ENCODE measurements at places on chromosomes 16 and 17.

- no peak for DNase-seq
Observed at GRCh38 chr17:5473906-5474305, 5.1 kb upstream of the DHX33 start.

GRCh38 chr16:66425651-66426050 lies 1.4 kb upstream of the BEAN1 start:
- no peak for DNase-seq

GRCh38 chr17:58156839-58157803 lies 8.9 kb downstream of the OR4D1 start:
- peak; percentile 3 for DNase-seq

DNA sequence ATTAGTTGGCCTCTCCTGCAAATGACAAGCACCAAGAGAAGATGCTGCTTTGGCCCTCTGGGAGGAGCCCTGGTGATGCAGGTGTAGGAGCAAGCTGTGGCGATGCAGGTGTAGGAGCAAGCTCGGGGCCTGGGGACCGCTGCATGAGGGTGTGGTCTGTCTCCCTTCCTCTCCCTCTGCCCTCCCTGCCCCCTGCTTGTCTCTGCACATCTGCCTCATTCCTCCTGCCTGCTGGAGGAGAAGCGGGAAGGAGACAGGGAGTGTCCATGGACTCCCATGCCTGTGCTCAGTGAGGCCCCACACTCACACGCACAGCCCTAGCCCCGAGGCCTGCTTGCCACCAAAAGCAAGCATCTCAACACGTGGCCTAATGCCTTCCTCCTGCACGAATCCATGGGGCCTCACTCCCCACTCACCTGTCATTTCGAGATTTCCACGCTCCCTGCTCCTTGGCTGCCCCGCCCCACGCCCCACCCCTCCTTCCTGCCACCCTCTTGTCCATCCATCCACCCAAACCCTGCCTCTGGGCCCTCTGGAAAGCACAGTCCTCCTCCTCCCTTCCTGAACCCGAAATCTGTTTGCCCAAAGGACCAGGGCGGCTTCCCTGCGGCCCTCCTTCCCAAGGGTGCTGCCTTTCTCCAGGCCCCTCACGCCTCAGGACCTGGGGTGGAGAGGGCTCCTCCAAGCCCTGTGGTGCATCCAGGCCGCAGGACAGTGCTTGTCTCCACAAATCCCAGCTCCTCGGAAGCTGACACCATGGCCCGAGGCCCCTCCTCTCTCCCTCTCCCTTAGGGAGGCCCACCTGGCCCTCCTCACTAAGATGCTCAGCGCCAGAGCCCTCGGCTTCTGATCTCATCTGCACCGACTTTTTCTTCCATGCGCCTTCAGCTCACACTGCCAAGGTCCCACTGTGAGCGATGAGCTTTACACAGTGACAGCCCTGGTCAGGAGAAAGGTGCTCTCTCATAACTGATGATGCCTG lies 11.8 kb upstream of the ALDH3A1 start:
- DNase-seq = no peak

- no peak for DNase-seq
Observed at GRCh38 chr17:76593959-76594358, 8.3 kb upstream of the ST6GALNAC2 start.

- DNase-seq = no peak
Observed at GRCh38 chr16:58160855-58161254, 31.7 kb upstream of the CFAP20 start.

- peak; percentile 33 for DNase-seq
Observed at GRCh38 chr16:11386791-11387546, 41.7 kb downstream of the RMI2 start.

- DNase-seq = peak; percentile 82
Observed at GRCh38 chr17:7308625-7309433, 1.4 kb downstream of the EIF5A start.

DNA sequence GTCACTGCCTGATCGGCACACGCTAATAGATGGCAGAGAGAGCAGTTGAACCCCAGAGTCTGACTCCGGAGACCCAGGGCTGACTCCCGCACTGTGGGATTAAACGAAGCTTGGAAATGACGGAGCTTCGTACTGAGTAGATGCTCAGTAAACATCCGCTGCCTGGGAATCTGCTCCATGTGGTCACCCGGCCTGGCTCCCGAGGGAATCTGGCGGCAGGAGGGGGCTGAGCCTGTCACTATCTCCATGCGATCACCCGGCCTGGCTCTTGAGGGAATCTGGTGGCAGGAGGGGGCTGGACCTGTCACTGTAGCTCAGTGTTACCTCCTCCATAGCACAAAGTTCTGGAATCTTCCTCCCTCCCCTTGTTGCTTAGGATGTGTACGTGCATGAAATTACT lies 139.7 kb upstream of the CIBAR2 start:
- DNase-seq = no peak

DNA sequence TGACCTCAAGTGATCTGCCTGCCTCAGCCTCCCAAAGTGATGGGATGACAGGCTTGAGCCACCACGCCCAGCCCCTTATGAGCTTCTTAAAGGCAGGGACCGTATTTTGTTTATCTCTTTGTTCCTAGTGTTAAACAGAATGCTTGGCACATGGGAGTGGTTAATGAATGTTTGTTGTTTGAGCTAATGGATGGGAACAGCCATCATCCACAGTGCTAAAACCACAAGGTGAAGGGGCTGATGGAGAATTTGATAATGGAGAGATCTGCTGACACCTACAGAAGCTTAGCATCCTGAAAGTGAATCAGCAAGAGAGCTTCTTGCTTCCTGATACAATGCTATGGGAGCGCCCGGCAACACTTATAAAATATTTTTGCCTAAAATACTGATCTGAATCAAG lies 8.6 kb upstream of the CDH1 start:
- DNase-seq = no peak

DNA sequence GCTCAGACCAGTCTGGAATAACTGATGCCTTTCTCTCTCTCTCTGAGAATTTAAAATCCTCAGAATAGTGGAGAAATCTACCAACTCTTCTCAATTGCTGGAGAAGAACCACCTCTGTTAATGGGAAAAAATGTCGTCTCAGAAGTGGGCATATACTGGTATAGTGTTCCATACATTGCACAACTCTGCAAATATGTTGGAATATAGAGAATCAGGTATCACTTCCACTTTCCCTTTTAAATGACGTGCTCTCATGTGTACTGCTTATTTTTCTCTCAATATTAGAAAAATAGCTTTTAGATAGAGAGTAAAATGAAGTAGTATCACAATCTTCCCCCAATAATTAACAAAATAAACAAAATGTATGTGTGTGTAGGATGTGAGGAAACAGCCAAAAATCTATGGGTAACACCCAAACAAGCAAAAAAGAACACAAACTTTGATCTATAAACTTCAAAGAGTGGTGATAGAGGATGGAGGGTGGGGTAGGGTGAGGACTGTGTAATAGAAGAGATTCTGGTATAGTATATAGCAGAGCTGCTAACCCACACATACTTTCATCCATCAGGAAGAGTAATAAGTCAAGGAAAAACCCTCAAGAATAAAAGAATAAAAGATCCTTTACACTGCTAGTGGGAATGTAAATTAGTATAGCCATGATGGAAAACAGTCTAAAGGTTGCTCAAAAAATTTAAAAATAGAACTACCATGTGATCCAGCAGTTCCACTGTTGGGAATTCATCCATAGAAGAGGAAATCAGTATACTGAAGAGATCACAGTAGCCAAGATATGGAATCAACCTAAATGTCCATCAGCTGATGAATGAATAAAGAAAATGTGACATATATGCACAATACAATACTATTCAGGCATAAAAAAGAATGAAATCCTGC lies 46.9 kb downstream of the NFATC3 start:
- no peak for DNase-seq

DNA sequence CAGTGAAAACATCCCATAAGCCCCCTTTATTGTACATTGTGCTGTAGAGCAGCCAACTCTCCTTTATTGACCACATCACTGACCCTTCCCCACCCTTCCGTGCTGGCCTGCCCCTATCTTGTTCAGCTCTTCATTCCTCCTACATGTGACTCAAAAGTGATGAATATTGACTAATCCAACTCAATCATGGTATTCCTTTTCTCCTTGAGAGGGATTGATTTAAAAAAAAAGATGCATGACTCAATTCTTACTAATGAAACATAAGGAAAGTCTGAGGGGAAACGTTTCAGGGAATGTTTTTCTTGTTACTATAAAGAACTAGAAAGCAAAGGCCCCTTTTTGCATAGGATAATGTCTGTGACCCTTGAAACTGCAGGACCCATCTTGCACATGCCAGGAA lies 125.2 kb upstream of the SOX9 start:
- peak; percentile 72 for DNase-seq

- DNase-seq = no peak
Observed at GRCh38 chr16:24013864-24014645, 178.3 kb downstream of the PRKCB start.

- no peak for DNase-seq
Observed at GRCh38 chr16:3202903-3203539, 15.0 kb downstream of the OR1F1 start.

DNA sequence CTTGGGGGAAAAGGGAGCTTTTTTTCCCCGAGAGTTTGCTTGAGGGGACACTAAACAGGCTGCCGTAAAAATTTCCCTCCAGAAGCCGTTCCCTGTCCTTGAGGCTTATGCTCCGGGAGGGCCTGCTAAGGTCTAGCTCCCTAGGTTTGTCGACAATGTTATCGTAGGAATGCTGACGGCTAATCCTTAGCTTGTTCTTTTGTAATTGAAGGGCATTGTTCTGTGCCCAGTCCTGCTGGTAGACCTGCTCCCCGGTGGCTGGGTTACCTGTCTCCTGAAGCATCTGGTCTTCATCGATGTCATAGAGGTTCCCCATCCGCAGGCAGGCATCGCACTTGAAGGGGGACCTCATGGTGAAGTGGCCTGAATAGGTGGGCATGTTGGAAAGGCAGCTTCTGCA lies 418.7 kb downstream of the GRIN2A start:
- DNase-seq = no peak

Measured in fibroblast of skin of right biceps (primary cell).